Natural killer cell treated with Interleukin-12 subunit alpha and Interleukin-12 subunit beta and Interleukin-15 and Interleukin-18, amount 100 ng/mL, for 72 hours (primary cell): ENCODE measurements at places on chromosomes 7 and 10. TPM values are rescaled to one million over a fixed set of nuclear protein-coding genes. Genes with fewer than 3 reads are reported as not detected.

Gene DGKI
- 4.4 TPM for total RNA-seq

- no peak for DNase-seq
- no peak overlapping the region for H3K4me3 ChIP-seq
- no peaks in the 10 kb centered on the region for H3K4me1 ChIP-seq
- H3K27ac ChIP-seq = no peak overlapping the region
Observed at GRCh38 chr10:122450353-122450990, 4.0 kb upstream of the ARMS2 start.

GRCh38 chr7:3568516-3568915, 267.5 kb downstream of the SDK1 start:
- no peak for DNase-seq
- no peak overlapping the region for H3K27ac ChIP-seq
- H3K36me3 ChIP-seq = no peaks in the 10 kb centered on the region
- peaks cover 7% of the 10 kb centered on the region for H3K27me3 ChIP-seq

DNA sequence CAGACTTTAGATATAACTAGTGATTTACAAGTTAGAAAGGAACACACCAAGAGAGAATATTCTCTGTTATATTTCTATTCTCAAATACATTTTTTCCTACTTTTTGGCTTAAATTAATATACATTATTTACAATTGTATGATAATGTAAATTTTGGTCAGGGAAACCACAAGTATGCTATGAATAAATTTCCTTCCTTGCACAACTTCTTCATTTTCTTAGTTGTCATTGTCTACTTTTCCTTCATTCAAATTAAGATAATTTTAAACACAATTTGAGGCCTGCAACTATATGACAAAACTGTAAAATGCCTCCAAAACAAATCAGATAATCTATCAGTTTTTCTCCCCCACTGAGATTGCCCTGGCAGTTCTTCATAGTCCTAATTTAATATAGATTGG, 131.3 kb downstream of the CDK14 start:
- H3K4me3 ChIP-seq = no peak overlapping the region
- DNase-seq = no peak
- peaks cover 5% of the 10 kb centered on the region for H3K36me3 ChIP-seq
- no peak overlapping the region for H3K27ac ChIP-seq
- H3K27me3 ChIP-seq = no peaks in the 10 kb centered on the region
- peaks cover 3% of the 10 kb centered on the region for H3K4me1 ChIP-seq

GRCh38 chr7:75010036-75010435, 45.5 kb downstream of the CASTOR2 start:
- no peak overlapping the region for H3K4me3 ChIP-seq
- H3K36me3 ChIP-seq = no peaks in the 10 kb centered on the region
- H3K4me1 ChIP-seq = no peaks in the 10 kb centered on the region
- no peak overlapping the region for H3K27ac ChIP-seq
- no peak for DNase-seq

DNA sequence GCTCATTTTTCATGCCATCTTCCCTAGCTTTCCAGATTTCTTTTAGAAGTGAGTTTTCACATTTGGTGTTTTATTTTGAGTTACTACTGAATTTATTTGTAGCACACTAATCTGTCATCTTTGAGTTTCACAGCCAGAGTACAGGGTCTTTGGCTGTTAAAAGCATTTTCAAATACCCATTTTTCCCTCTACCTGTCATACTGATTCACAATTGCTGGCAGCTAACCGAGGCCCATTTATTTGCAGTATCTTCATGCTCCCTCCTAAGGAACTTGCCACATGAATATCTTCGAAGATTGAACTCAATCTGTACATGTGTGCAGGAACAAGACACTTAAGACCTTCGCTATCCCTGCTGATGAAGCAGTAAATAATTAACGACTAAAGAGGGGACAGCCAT, 44.8 kb upstream of the DKK1 start:
- H3K36me3 ChIP-seq = no peaks in the 10 kb centered on the region
- H3K4me3 ChIP-seq = no peak overlapping the region
- no peaks in the 10 kb centered on the region for H3K4me1 ChIP-seq
- H3K27ac ChIP-seq = no peak overlapping the region
